Stimulated activated CD8-positive, alpha-beta memory T cell treated with anti-CD3 and anti-CD28 coated beads, Interleukin-15, amount 100 ng/mL, for 1 hour (primary cell): ENCODE measurements at places on chromosomes 3 and 15.
A peak's percentile ranks its signal among the peaks of the same experiment; 100 is the strongest.

GRCh38 chr3:156360963-156361362, 194.0 kb downstream of the SSR3 start:
- DNase-seq: no peak

DNA sequence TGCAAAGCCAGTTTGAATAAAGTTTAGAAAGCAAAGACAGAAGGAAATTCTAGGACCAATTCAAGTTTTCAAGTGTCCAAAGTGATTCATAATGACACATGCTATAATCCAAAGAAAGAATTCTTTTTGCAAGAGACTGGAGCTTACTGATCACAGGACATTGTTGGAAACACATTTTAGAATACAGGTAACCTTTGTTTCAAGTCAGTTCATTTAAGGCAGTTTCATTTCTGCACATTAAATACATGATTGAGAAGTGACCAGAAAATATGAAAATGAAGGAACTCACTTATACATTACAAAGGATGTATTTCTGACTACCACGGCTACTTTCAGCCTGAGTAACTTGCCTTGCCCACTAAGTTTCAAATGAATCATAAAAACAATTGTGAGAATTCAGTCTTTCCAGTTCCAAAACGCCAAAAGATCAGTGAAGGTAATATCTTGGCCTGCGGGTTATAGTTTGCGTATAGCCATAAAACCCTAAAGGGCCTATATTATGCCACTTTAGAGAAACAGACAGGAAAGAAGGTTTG, 48.7 kb downstream of the PRICKLE2 start:
- DNase-seq: no peak

GRCh38 chr15:39381517-39381916, 199.4 kb upstream of the THBS1 start:
- DNase-seq: no peak

- DNase-seq: peak; percentile 29
These were observed 36.6 kb upstream of the CD47 start for GRCh38 chr3:108127301-108127988.

- no peak for DNase-seq
These were observed 19.6 kb downstream of the ATP2B2 start for GRCh38 chr3:10485806-10486205.

- DNase-seq: no peak
These were observed 18.5 kb downstream of the LARP6 start for GRCh38 chr15:70835415-70835814.

DNA sequence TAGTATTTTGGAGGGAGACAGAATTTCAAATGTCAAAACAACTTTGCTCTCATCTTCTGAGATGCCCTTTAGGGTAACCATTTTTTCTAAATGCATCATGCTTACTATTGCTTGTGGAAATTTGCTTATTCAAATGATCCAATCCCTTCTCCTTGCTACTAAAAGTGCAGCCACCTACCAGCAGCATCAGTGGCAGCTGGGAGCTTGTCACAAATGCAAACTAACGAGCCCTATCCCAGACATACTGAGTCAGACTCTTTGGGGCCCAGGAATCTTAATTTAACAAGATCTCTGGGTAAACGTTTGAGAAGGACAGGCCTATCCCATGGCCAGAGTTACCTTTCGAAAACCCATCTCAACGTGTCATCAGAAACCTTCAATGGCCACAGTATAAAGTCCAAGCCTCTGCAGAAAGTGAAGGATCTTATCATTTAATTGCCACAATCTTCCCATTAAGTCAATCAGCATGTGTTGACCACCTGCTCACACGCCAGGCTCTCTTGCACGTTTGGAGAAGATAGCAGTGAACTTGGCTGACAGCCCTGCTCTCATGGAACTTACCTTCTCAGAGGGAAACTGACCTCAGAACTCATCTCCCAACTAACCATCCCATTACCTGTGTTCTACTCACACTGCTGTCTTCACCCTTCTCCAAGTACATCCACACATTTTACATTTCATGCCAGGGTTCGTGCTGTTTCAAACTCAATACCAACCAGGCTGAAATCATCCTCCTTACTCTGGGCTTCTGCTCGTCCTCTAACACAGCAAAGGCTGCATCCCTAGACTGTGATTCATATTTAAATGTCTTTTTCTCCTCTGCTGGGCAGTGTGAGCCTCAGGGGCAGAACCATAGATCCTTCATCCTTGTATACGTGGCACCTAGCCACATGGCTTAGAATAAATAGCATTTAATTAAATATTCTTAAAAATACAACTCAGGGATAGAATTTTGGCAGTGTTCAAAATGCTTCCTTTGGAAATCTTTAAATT, 24.8 kb upstream of the VGLL4 start:
- DNase-seq: no peak

DNA sequence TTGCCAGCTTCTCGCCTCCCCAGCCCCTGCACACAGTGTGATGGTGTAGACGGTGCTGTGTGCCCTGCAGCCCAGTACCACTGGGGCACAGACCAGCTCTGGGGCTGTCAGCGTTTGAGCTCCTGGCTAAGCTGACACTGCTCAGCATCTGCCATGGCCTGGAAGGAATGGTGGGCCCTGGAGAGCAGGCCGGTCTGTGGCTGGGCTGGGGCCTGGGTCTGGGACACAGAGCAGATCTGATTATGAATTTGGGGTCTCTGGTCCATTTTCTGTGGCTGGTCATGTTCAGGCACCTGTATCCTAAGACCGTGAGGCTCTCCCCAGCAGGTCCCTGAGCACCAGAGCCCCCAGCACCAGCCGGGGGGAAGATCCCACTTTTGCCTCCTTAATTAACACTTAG, 34.7 kb downstream of the HCN4 start:
- DNase-seq: no peak

DNA sequence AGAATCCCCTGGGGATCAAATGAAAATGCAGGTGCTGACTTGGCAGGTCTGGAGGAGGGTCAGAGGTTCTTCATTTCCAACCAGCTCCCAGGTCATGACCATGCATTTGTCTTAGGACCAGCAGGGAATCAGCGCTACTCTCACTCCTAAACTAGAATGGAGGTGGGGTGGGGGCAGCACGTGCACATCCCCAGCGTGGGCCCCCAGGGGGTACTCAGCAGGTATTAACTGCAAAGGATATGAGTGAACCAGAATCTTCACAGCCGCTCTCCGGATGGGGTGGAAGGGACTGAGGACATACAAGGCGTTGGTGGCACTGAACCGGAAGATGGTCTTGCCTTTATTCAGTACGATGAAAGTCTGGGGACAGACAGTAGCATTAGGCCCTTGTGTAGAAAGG, 19.4 kb downstream of the SCN5A start:
- DNase-seq: no peak

DNA sequence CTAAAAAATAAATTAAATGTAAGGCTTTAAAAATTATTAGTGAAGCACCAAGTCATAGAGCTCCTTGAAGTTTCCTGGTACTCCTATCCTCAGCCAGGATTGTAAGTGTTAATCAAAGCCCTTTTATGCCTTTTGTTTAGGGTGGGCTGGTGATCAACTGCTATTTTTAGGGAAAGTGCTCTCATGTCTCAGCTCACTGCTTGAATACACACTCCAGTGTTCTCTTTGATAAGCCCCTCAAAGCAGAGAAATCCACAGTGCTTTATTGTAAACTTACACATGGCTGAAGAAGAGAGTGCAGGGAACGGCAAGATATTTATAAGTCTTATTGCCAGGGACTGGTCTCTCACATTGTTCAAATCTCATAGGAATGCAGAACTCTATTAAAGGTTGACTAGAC, 156.4 kb upstream of the AZI2 start:
- DNase-seq: no peak

DNA sequence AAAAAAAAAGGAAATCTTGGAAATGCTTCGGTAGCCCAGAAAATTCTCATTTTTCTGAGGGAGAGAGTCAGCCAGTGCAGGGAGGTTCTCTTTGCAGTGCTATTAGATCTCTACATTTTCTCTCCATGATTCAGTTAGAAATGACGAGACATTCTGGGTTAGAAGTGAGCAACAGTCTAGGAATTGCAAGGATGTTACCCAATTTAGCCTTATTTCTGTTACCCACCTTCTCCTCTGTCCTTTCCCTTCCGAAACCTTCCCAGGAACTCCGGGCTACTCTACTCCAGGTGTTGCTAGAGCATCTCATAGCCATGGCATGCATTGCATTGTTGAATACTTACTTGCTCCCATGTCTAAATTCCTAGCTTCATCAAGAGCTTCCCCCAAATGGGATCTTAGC, 106.8 kb downstream of the EDEM1 start:
- no peak for DNase-seq

- DNase-seq: no peak
These were observed 340.8 kb upstream of the SUCLG2 start for GRCh38 chr3:67995206-67995605.

- no peak for DNase-seq
These were observed 102.4 kb upstream of the PRR23E start for GRCh38 chr3:127090218-127091160.

GRCh38 chr3:133831966-133832801, 26.6 kb downstream of the SRPRB start:
- no peak for DNase-seq

- no peak for DNase-seq
These were observed 41.6 kb downstream of the ABCC5 start for GRCh38 chr3:183975981-183976662.

GRCh38 chr3:116148881-116149851, 296.1 kb downstream of the LSAMP start:
- DNase-seq: no peak

- DNase-seq: no peak
These were observed 604.9 kb upstream of the KCNMB2 start for GRCh38 chr3:177931346-177931745.

- no peak for DNase-seq
These were observed 208.7 kb downstream of the RAP2B start for GRCh38 chr3:153370680-153371079.

DNA sequence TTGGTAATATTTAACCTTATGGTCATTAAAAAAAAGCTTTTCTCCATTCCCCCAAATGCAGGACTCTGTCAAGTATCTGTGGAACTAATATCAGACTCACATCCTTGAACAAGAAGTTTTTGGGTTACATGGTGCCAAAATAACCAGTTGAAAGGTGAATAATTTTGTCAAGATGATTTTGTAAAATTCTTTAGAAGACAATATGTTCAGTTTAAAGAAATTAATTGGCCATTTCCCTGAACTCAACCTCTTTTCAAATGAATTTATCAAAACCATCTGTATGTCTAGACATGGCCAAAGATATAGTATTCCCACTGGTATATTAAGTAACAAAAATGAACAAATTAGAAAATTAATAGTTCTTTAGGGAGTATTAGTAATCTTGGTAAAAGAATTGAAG, 280.5 kb downstream of the MBNL1 start:
- DNase-seq: no peak

DNA sequence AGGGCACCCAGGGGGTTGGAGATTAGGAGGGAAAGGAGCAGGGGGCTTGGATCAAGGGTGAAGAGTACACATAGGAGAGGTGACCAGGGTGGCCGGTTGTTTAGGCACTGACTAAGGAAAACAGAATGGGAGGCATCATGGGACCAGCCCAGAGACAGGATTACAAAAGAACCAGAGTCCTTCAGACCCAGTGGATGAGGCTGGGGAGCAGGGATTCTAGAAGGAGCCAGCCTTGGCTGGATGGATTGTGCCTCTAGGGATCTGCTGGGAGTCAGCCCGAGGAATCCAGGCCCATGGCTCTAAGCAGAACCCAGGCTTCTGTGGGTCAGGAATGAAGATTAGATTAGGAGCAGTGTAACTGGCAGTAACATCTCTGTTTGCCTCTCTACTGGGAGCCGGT, 98.6 kb downstream of the ARNT2 start:
- no peak for DNase-seq

DNA sequence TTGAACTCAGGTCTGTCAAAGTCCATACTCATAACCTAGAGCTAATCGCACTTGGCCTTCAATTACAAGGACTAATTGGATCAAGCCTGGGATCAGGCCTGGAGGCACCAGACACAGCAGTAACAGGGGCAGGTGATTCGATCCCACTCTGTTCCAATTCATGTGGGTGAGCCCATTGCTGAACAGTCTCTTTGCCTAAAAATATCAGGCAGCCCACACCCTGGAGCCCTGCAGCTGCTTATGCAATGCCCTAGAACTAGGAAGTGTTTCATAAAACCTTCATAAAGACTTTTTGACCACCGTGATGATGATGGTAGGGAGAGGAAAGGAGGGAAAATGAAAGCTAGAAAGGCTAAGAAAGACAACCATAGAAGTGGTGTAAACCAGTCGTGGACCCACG, 47.8 kb upstream of the NEO1 start:
- no peak for DNase-seq

- no peak for DNase-seq
These were observed 648.6 kb upstream of the ZNF385D start for GRCh38 chr3:22399566-22399965.

DNA sequence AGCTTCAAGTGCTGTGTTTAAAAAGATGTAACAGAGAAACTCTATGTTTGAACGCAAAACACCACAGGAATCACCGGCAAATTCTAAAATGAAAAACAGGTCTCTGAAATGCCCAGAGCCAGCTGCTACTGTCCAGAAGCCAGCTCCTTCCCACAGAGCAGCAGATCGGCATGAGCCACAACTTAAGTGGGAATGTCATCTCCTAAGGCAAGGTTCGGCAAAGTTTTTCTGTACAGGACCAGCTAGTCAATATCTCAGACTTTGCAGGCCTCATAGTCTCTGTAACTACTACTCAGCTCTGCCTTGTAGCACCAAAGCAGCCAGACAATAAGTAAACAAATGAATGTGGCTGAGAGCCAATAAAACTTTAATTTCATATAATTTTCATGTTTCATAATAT, 4.9 kb downstream of the PLOD2 start:
- DNase-seq: no peak

DNA sequence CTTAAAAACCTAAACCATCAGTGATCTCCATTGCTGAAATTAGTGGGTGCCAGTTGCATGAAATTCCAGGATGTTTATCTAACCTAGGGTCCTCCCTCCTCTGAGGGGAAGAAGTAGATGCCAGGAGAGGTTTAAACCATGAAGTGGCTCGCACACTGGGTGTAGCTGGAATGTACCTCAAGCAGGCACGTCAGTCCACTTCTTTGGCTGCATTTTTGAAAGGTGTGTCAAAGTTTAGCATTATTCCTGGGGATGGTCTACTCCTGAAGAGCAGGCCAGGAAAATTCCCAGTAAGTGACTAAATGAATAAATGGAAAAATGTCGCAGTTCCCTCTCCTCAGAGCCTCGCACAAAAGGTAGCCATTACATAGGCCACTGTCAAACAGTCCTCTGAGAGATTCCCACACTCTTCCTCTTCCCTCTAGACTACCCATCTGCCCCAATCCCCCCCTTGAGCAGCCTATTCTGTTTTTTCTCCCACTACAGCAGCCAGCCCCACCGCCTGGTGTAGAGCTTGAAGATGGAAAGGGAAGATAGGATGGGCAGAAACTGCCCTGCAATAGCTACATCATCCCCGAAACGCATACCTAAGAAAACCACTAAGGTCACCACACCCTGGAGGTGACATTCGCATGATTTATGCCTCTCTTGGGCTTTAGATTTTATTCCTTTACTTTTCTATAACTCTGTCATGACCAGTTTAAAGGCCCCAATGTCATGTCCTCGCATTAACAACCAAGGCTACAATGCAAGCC, 655 bp upstream of the TMOD3 start:
- DNase-seq: no peak

GRCh38 chr15:74215958-74216357, 13.4 kb upstream of the STRA6 start:
- DNase-seq: no peak

- DNase-seq: no peak
These were observed 6.4 kb downstream of the ATP8B4 start for GRCh38 chr15:50112488-50113186.
